ENCODE measurements at places on chromosomes 1 and 21.
A peak's percentile ranks its signal among the peaks of the same experiment; 100 is the strongest.

DNA sequence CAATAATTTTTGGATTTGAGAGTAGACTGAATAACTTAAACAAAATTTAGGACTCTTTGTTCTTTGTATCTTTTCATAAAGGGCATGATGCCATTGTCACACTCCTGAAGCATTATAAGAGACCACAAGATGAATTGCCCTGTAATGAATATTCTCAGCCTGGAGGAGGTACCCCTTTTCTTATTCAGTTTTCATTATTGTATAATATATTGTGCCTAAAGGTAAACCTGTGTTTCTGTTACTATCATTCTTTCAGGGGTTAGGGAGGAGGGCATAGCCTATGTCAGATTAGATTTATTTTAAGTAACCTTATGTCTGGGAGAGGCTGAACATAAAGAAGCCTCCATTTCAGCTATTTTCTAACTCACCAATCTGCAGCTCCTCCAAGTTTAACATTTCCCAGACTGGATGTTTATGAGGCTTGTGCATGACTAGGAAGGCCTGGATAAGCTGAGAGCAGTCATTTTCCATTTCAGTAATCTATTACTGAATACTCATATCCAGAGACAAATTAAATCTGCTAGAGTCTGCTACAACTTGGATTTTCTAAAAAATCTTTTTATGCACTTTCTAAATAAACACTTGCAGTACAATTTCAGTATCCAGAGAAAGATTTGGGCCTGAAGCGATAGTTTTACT is 132.1 kb downstream of the TNNI3K start:
- no peak for DNase-seq

DNA sequence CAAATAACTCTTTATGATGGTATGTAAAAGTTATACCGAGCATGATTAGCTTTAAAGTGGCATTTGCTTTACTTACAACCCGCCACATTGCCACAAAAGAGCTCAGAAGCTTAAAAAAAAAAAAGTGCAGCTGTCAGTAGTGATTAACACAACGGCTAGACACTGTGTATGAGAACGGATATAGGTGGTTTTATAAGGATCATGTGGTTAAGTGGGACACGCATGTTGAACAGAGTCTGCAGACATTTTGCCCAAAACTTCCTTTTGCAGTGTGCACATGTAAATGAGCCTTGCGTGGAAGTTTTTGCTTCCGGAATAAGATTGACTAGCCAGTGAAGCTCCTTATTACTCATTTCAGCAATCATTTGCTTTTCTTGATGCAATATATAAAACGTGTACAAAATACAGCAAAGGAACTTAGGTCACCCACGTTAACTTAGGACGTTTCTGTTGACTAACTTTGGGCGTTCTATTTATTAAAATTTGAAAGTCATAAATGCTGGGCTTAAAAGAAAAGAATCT is 58.7 kb upstream of the RGS1 start:
- no peak for DNase-seq

- DNase-seq, result no peak
Measured at GRCh38 chr21:44433791-44434567, 21.3 kb upstream of the LRRC3 start.

GRCh38 chr1:167520711-167521206 is 2.4 kb upstream of the CD247 start:
- peak; percentile 61 for DNase-seq

DNA sequence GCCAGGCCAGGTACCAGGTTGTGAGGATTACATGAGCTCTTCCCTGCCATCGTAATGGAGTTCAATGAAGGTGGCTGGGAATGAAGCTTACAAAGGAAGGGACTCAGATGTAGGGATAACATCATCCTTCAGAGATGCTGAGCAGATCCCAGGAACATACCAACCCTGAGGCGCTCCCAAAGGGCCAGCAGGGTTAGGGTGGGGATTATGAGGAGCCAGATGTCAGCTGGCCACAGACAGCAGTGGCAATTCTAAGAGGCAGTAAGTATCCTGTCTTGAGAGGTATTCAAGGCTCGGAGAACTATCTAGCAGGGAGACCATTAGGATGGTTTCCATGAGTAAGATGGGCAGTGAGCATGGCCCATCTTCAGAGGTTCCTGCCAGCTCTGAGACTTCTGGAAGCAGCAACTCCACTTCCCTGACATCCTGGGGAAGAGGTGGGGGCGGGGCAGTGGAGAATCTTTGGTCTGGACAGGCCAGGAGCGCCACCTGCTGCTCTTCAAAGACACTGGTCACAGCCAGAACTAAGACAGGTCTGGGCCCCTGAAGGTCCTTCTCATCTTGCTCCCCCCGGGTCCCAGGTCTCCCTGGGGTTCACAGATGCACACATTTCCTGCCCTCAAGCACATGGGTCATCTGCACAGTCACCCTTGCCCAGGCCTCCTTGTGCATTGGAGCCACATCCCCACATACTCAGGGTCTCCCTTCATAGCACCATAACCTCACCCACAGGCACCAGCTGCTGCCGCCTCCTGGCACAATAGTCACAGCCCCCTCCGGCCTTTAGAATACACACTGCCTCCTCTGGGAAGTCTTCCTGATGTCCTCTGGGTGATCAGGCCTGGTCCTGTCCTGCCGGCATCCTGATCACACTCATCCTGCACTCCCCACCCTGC is 2.7 kb upstream of the SDC3 start:
- DNase-seq, result peak; percentile 61

DNA sequence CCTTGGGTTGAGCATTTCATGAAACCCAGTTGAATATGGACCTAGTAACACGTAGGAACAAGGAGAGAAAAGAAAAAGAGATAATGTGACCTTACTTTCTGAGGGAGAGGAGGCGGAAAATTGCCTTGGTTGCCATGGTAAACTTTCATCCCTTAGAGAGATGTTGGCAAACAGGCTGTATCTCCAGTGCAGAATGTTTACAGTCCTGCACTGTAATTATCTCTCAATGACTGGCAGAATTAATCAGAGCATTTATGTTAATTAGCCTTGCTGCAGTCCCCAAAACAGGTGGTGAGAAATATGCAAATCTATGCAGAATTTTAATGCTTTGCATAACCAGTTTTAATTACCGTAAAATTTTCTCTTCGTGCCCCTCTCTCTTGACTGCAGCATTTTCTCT is 147.3 kb downstream of the CD247 start:
- peak; percentile 54 for DNase-seq

DNA sequence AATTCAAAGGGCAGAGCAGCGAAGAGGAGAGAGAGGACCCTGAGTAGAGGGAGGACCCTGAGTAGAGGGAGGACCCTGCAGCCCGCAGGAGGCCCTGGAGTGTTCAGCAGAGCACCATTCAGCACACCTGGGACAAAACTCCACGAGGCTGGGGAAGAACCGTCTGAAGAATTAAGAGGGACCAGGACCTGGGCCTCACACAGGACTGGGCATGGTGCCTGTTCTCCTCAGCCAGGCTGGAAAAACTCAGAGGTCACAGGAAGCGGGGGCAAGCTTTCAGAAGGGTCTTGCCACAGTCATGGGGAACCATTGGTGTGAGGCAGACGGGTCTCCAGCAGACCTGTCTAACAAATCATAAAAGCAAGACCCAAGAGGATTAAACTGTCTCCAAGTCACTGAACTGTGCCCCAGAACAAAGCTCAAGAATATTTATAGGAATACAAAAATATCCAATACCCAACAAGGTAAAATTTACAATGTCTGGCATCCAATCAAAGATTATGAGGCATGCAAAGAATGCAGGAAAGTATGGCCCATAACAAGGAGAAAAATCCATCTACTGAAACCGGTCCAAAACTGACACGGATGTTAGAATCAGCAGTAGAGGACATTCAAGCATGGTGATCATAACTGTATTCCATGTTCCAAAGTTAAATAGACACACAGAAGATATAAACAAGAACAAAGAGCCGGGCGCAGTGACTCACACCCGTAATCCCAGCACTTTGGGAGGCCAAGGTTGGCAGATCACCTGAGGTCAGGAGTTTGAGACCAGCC is 30.6 kb downstream of the MORN1 start:
- DNase-seq, result no peak

- no peak for DNase-seq
Measured at GRCh38 chr1:56135069-56135863, 444.1 kb downstream of the PLPP3 start.

- no peak for DNase-seq
Measured at GRCh38 chr1:97164276-97164639, 442.7 kb downstream of the PTBP2 start.

- no peak for DNase-seq
Measured at GRCh38 chr1:223682502-223682901, 17.0 kb upstream of the CAPN8 start.

- no peak for DNase-seq
Measured at GRCh38 chr1:248847181-248847955, 9.3 kb downstream of the ZNF672 start.

DNA sequence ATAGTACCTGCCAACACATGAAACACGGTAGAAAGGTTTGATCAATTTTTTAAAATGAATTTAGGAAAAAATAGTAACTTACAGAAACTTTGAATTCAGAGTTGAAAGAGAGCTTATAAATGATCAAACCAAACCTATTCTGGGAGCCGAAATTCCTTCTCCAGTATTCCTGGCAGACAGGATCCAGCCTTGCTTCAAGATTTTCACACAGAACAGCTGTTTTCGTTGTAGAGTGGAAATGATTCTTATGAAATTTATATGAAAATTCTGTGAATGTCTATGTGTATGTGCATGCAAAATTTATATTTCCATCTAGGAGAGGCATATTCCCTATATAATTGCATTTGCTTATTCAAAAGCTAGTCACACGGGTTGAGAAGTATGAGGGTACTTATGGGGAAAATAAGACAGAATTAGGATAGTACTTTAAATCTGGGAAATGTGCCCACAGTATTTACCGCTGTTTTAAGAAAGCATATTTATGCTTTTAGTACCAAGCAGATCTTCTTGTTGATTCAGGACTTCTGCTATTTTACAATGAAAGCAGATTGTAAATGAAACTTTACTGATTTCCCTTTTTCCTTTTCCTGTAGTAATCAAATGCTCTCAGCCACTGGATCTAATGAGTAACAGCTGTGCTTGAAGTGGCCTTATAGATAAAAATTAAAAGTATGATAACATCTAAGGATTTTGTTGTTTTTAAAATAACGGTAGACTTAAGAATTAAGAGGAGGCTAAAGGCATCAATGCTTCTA is 30.4 kb downstream of the PRRX1 start:
- no peak for DNase-seq

- DNase-seq, result no peak
Measured at GRCh38 chr1:108644984-108645383, 15.9 kb downstream of the HENMT1 start.

DNA sequence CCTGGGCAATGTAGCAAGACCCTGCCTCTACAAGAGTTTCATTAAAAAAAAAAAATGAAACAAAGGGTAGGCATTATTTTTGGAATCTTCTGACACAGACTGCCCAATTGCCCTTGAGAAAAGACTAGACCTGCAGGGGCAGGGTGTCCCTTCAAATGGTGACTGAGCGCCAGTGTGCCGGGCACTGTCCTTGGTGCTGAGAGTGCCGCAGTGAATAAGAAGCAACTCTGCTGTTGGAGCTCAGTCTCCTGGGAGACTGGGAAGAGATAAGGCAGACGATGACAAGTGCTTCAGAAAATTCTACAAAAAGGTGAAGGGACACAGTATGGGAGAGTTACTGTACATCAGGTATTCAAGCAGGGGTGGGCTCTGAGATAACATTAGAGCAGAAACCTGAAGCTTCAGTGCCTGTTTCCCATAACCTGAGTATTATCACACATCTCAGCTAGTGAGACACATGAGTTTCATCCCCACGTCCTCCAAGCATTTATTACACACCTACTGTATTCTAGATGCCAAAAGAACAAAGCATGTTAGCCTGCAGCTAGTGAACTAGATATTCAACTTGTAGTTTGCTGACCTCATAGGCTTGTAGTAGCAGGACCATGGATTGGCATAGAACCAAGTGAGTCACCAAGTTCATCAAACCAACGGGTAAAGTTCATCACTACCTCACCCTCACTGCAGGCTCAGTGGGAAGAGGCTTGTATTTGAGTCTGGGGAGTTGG is 18.4 kb upstream of the RPL11 start:
- DNase-seq, result no peak

GRCh38 chr21:46634966-46635323 is 529 bp upstream of the PRMT2 start:
- no peak for DNase-seq

- DNase-seq, result peak; percentile 70
Measured at GRCh38 chr1:37691497-37692077, 729 bp upstream of the CDCA8 start.

DNA sequence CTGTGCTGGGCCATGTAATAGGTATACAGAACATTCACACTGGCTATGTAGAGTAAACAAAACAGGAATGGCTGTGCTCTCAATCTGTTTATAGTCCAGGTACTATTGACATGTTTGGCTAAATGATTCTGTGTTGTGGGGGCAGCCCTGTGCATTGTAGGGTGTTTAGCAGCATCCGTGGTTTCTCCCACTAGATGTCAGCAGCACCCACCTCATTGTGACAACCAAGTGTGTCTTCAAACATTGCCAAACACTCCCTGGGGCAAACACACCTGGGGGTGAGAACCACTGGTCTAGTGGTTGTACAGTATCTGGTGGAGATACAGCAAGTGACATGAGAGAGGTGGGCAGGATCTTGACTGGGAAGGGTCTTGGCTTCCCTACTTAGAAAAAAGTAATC is 80.4 kb upstream of the SPATA6 start:
- no peak for DNase-seq

DNA sequence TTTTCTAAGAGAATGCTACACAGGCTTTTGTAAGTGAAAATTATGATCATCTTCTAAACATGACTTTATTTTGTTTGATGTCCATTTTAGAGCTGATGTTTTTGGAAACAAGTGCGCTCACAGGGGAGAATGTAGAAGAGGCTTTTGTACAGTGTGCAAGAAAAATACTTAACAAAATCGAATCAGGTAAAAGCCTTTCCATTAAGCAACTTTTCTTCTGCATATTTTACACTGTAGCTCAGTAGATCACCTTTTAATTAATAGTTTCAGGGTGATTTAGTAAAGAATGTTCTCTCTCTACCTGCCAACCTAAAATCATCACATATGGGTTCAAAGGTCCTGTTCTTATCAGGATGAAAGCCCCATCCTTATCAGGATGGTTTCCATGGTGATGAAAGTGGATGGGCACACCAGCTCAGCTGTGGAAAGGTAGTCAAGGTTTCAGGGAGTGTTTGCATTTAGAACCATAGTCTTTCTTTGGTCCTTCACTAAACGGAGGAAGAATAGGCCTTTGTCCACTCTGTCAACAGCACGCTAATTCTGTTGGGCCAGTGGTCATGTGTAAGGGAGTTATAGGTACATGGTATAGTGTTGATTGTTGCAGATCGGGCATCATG is 28.1 kb downstream of the RAB4A start:
- no peak for DNase-seq

GRCh38 chr1:155966750-155967149 is 11.6 kb downstream of the ARHGEF2 start:
- peak; percentile 61 for DNase-seq

- no peak for DNase-seq
Measured at GRCh38 chr1:85289207-85289847, 12.9 kb upstream of the BCL10 start.

GRCh38 chr1:228783418-228784040 is 48.2 kb downstream of the RHOU start:
- no peak for DNase-seq
